ENCODE measurements at places on chromosomes 2 and 18.

GRCh38 chr2:100744589-100744988 is 75.3 kb upstream of the NPAS2 start:
- no peaks in the 10 kb centered on the region for H3K4me1 ChIP-seq
- DNase-seq = no peak
- H3K4me3 ChIP-seq = no peak overlapping the region
- H3K27ac ChIP-seq = no peak overlapping the region

DNA sequence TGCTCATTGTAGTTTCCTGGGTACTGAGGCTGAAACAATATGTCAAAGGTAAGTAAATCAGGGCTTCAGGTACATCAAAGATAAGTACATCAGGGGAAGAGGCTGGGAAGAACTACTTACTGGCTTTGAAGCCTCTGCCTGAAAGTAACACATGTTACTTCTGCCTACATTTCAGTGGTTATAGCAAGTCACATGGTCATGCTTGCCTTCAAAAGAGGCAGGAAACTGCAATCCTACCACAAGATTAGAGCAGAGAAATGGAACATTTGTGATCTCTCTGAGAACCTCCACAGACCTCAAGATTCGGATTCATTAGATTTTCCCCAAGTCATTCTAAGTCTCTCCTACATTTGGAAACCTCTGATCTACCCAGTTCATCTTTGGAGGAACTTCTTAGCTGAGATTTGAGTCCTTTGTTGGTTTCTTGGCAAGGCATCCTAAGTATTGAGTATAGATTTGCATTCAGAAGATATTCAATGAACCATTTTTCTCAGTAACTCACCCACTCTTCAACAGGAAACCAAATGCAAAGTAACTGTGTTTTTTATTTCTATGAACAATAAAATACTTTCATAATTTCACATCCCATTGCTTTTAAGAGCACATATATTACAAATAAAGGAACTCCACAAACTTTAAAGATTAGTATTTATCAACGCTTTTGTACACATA is 48.5 kb upstream of the CCDC195 start:
- no peak for DNase-seq
- H3K4me3 ChIP-seq = no peak overlapping the region
- H3K36me3 ChIP-seq = no peaks in the 10 kb centered on the region
- no peaks in the 10 kb centered on the region for H3K4me1 ChIP-seq
- no peaks in the 10 kb centered on the region for H3K27me3 ChIP-seq
- H3K27ac ChIP-seq = no peak overlapping the region

- DNase-seq = no peak
- no peak overlapping the region for H3K27ac ChIP-seq
- H3K4me3 ChIP-seq = no peak overlapping the region
- no peaks in the 10 kb centered on the region for H3K27me3 ChIP-seq
- no peaks in the 10 kb centered on the region for H3K4me1 ChIP-seq
Measured at GRCh38 chr2:234686088-234686890, 189.4 kb upstream of the ARL4C start.

- H3K36me3 ChIP-seq = no peaks in the 10 kb centered on the region
- DNase-seq = no peak
- no peak overlapping the region for H3K27ac ChIP-seq
- H3K4me1 ChIP-seq = no peaks in the 10 kb centered on the region
- H3K4me3 ChIP-seq = no peak overlapping the region
- H3K27me3 ChIP-seq = no peaks in the 10 kb centered on the region
Measured at GRCh38 chr2:7612969-7613368, 695.8 kb downstream of the RNF144A start.

- H3K27ac ChIP-seq = no peak overlapping the region
- DNase-seq = no peak
- peaks cover 26% of the 10 kb centered on the region for H3K36me3 ChIP-seq
- H3K4me3 ChIP-seq = no peak overlapping the region
- H3K4me1 ChIP-seq = no peaks in the 10 kb centered on the region
Measured at GRCh38 chr2:88563129-88563528, 64.1 kb downstream of the EIF2AK3 start.

GRCh38 chr18:35409911-35410310 is 32.8 kb upstream of the ZNF396 start:
- no peaks in the 10 kb centered on the region for H3K27me3 ChIP-seq
- H3K4me3 ChIP-seq = no peak overlapping the region
- H3K36me3 ChIP-seq = no peaks in the 10 kb centered on the region
- no peak for DNase-seq

GRCh38 chr2:7468955-7469354 is 551.7 kb downstream of the RNF144A start:
- DNase-seq = no peak
- H3K4me1 ChIP-seq = no peaks in the 10 kb centered on the region
- no peak overlapping the region for H3K27ac ChIP-seq
- no peak overlapping the region for H3K4me3 ChIP-seq
- H3K36me3 ChIP-seq = no peaks in the 10 kb centered on the region

- H3K27me3 ChIP-seq = peaks cover 8% of the 10 kb centered on the region
- H3K4me3 ChIP-seq = no peak overlapping the region
- no peaks in the 10 kb centered on the region for H3K36me3 ChIP-seq
- no peaks in the 10 kb centered on the region for H3K4me1 ChIP-seq
- no peak for DNase-seq
- H3K27ac ChIP-seq = no peak overlapping the region
Measured at GRCh38 chr2:240278661-240279060, 138.2 kb upstream of the OTOS start.
